Mesothelial cell of epicardium (in vitro differentiated cells): ENCODE measurements at places on chromosomes 2 and 18.

GRCh38 chr2:46748735-46749531 lies 166.7 kb downstream of the MCFD2 start:
- peaks cover 14% of the 10 kb centered on the region for H3K4me1 ChIP-seq
- H3K27me3 ChIP-seq, result no peaks in the 10 kb centered on the region
- no peak overlapping the region for H3K4me3 ChIP-seq
- H3K36me3 ChIP-seq, result peaks cover 9% of the 10 kb centered on the region
- no peak for DNase-seq
- no peak overlapping the region for H3K27ac ChIP-seq

- no peaks in the 10 kb centered on the region for H3K27me3 ChIP-seq
- DNase-seq, result no peak
- no peak overlapping the region for H3K27ac ChIP-seq
- H3K4me1 ChIP-seq, result no peaks in the 10 kb centered on the region
- H3K36me3 ChIP-seq, result peaks cover 19% of the 10 kb centered on the region
- H3K4me3 ChIP-seq, result no peak overlapping the region
Measured at GRCh38 chr2:232203166-232203891, 175.2 kb upstream of the ALPP start.

- H3K4me1 ChIP-seq, result no peaks in the 10 kb centered on the region
- no peak overlapping the region for H3K4me3 ChIP-seq
- no peaks in the 10 kb centered on the region for H3K36me3 ChIP-seq
- H3K27ac ChIP-seq, result no peak overlapping the region
- no peak for DNase-seq
Measured at GRCh38 chr2:2826209-2826551, 495.1 kb upstream of the MYT1L start.

GRCh38 chr2:164735309-164735919 lies 106.2 kb downstream of the COBLL1 start:
- H3K27ac ChIP-seq, result peak overlapping the region; percentile 92
- no peaks in the 10 kb centered on the region for H3K27me3 ChIP-seq
- H3K4me3 ChIP-seq, result no peak overlapping the region

GRCh38 chr2:234404957-234405356 lies 91.9 kb downstream of the ARL4C start:
- H3K27me3 ChIP-seq, result no peaks in the 10 kb centered on the region
- no peak overlapping the region for H3K27ac ChIP-seq
- no peak overlapping the region for H3K4me3 ChIP-seq
- peaks cover 3% of the 10 kb centered on the region for H3K4me1 ChIP-seq
- no peaks in the 10 kb centered on the region for H3K36me3 ChIP-seq

DNA sequence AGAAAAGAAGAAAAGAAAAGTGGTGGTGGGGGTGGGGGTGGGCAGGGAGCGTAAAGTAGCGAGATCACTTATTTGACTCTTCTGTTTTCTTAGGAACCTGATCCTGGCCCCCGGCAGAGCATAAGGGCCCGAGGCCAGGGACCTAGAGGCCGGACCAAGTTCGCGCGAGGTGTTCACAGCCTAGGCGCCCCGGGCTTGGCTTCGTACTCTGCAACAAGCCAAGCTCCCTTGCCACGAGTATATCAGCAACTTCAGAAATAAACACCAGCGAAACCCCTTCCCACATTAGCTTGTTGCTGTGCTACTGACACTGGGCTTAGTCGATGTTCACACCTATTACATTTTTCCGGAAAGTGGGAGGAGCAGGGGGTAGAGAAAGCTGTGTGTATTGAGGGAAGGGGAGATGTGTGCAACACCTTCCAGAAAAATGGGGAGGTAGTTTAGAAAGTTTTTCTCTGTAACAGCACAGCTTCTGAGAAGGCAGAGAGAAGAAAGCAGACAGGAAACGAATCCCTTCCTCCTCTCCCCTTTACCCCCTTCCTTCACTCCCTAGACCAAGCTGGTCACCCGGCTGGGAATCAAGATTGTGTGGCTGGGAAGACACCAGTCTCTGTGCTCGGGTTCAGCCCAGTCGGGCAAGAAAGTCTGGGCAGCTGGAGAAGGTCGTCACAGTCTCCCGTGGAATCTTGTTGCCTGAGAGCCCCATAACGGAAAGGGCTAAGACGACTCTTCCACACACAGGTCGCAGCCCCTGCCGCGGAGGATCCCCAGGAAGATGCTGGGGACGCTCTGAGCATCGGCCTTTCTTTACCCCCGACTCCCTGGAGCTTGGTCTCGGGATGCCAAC lies 12.0 kb upstream of the SATB2 start:
- no peak for DNase-seq
- H3K4me1 ChIP-seq, result peaks cover 18% of the 10 kb centered on the region
- H3K27me3 ChIP-seq, result peaks cover 99% of the 10 kb centered on the region
- H3K36me3 ChIP-seq, result no peaks in the 10 kb centered on the region
- H3K27ac ChIP-seq, result no peak overlapping the region
- H3K4me3 ChIP-seq, result no peak overlapping the region

DNA sequence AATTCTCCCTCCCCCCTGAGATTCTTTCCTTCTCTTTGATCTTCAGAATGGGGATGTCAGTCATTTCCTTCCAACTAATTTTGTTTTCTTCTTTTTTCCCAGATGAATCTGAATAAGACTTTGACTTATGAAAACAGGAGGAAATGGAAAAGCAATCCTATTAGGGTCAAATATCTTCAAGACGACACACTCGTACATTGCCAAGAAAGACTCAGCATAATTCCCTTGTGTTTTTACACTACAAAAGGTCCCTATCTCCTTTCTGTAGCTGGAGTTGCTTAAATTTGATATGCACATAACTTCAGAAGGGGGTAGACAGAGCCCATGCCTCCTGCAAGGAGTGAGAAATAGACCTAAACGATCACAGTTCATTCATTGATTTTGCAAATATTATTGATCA lies 230.3 kb upstream of the RBBP8 start:
- H3K4me1 ChIP-seq, result peaks cover 39% of the 10 kb centered on the region
- no peak overlapping the region for H3K4me3 ChIP-seq
- H3K36me3 ChIP-seq, result peaks cover 5% of the 10 kb centered on the region

GRCh38 chr18:49795612-49796552 lies 17.5 kb downstream of the ACAA2 start:
- no peak overlapping the region for H3K27ac ChIP-seq
- H3K4me1 ChIP-seq, result no peaks in the 10 kb centered on the region
- no peak for DNase-seq
- no peaks in the 10 kb centered on the region for H3K27me3 ChIP-seq
- H3K36me3 ChIP-seq, result peaks cover 40% of the 10 kb centered on the region

DNA sequence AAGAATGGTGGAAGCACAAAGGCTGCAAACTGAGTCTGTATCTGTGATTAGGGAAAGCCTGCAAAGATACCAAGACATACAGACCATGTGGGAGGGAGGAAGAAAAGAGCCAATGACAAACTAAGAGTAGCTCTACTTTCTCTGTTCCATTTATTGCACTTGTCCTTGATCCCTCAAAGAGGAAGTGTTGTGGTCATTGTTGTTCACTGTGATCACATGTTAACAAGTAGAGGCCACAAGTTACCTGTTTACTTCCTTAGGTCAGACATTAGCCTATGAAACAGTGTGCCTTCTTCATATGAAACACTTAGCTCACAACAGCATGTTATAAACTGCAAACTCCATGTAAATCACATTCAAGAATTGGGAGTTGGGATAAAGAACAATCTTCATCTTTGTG lies 32.6 kb downstream of the MAP2 start:
- no peaks in the 10 kb centered on the region for H3K36me3 ChIP-seq
- no peak for DNase-seq
- peaks cover 9% of the 10 kb centered on the region for H3K4me1 ChIP-seq
- H3K27me3 ChIP-seq, result no peaks in the 10 kb centered on the region
- H3K27ac ChIP-seq, result no peak overlapping the region

DNA sequence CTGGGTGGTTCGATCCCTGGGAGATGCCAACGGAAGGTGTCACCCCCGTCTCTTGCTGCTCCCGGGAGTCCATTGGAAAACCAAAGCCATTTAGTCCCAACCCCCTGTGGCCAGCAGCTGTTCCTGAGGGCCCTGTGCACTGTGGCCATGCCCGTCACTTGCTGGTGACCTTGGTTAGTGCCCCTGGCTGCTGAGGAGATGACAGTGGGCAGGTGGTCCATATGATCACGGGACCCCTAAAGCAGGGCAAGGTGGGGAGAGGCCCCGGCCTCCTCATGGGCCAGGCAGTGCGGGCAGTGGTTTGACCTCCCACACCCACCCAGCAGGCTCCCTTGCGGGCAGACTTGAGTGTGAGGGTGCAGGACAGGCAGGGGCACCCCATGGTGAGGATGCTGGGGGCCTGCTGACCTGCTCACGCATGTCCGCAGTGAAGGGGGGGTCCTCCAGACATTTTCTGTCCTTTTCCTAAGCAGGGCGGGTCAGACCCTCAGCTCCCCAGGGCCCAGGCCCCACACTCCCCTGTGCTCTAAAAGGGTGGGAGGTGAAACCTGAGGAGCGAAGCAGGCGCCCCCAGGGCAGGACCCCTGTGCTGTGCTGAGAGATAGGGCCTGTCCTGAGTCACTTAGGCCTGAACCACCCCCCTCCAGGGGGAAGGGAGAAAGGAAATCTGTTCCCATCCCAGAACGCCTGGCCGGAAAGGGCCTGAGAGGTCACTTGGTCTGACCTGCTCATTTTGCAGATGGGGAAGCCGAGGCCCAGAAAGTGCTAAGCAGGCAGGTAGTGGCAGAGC lies 6.8 kb downstream of the ITM2C start:
- no peak for DNase-seq
- H3K4me3 ChIP-seq, result no peak overlapping the region
- peaks cover 57% of the 10 kb centered on the region for H3K4me1 ChIP-seq
- peaks cover 7% of the 10 kb centered on the region for H3K36me3 ChIP-seq
- peak overlapping the region; percentile 98 for H3K27ac ChIP-seq

GRCh38 chr2:217858519-217859491 lies 144.0 kb downstream of the TNS1 start:
- peak; percentile 63 for DNase-seq
- peaks cover 21% of the 10 kb centered on the region for H3K4me1 ChIP-seq
- H3K27ac ChIP-seq, result peak overlapping the region; percentile 93
- H3K4me3 ChIP-seq, result peak overlapping the region; percentile 55

DNA sequence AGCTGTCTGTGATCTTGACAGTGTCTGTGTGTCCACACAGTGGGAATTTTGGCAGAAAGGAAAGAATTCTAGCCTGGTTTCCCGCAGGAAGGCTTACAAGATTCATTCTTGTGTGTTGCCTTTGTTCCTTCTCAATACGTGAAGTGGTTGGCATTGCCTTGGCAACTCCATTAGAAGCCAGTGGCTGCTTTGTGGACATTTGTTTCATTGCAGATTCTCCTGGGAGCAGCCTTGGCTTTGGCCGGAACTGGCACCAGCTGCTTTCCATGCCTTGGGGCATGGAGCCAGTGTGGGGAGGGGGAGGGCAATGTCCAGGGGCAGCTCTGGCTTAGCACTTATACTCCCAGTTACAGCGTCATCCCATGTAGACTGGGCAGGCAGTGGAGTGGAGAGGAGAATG lies 39.4 kb downstream of the KIF5C start:
- no peaks in the 10 kb centered on the region for H3K36me3 ChIP-seq
- H3K27me3 ChIP-seq, result peaks cover 1% of the 10 kb centered on the region
- H3K27ac ChIP-seq, result no peak overlapping the region

GRCh38 chr2:215171151-215171550 lies 32.7 kb upstream of the ABCA12 start:
- no peak overlapping the region for H3K4me3 ChIP-seq
- no peaks in the 10 kb centered on the region for H3K36me3 ChIP-seq
- no peak for DNase-seq
- H3K27ac ChIP-seq, result no peak overlapping the region
- H3K4me1 ChIP-seq, result peaks cover 4% of the 10 kb centered on the region
- H3K27me3 ChIP-seq, result no peaks in the 10 kb centered on the region

DNA sequence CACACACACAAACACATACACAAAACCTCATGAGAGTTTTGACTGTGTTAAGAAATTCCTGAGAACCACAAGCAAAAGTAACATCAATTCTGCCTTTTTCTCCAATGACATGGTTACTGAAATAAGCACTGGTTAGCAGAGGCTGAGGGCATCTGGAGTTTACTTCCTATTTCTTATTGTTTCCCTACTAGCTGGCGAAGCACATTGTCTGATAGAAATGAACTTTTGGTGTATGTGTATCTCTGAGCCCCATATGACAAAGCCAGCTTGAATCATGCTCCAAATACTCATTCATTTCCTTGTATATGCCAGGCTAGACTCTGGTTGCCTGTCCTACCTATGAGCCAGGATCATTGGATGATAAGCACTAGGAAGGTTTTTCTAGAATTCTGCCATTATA lies 203.1 kb downstream of the NCKAP5 start:
- H3K27me3 ChIP-seq, result peaks cover 33% of the 10 kb centered on the region
- H3K4me3 ChIP-seq, result no peak overlapping the region
- H3K4me1 ChIP-seq, result peaks cover 4% of the 10 kb centered on the region
- no peak for DNase-seq
- H3K36me3 ChIP-seq, result no peaks in the 10 kb centered on the region
- no peak overlapping the region for H3K27ac ChIP-seq

DNA sequence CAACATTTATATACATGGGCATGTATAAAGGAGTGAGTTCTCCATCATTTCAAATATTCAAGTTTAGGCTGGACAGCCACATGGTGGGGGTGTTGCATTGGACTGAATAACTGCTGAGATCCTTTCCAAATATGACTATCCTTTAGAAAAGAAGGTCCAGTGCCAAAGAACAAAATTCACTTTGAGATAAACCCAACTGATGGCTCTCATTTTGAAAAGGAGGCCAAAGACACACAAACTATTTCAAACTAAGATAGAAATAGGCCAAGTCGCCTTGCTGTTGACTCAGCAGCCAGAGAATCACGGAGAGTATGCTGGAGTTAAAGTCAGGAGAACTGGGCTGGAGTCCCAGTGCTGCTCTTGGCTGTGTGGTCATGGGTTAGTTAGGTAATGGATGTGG lies 204.5 kb upstream of the LRATD1 start:
- H3K27me3 ChIP-seq, result peaks cover 4% of the 10 kb centered on the region
- no peaks in the 10 kb centered on the region for H3K4me1 ChIP-seq
- no peaks in the 10 kb centered on the region for H3K36me3 ChIP-seq
- H3K4me3 ChIP-seq, result no peak overlapping the region
- DNase-seq, result no peak
- no peak overlapping the region for H3K27ac ChIP-seq

DNA sequence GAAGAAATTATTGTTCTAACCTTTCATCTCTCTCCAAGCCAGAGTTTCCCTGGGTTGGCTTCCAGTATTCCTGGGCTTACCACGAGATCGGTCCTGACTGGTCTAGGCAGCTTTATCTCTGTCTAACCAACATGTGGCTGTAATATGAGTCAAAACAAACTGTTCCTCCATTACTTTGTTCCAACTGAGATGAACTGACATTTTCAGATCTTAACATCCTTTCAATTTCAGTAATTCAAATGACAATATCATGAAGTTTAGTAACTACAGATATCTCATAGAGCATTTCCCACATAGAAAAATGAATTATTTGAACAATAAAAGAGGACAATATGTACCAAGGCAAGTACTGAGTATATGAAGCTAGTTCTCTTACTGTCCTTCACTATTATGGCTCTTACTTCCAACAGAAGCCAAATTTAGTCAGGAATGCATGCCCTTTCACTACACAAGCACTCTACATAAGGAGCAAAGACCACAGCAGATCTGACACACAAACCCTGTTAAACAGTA lies 15.5 kb downstream of the SLC25A12 start:
- H3K27ac ChIP-seq, result peak overlapping the region; percentile 72
- no peak for DNase-seq
- peaks cover 12% of the 10 kb centered on the region for H3K36me3 ChIP-seq
- peaks cover 23% of the 10 kb centered on the region for H3K4me1 ChIP-seq
